Naive thymus-derived CD4-positive, alpha-beta T cell (primary cell): ENCODE measurements at places on chromosomes 7 and 10. TPM values are rescaled to one million over a fixed set of nuclear protein-coding genes. Genes with fewer than 3 reads are reported as not detected.

Gene TCAF2
- 10.7 TPM for polyA plus RNA-seq

Gene KCNIP2
- not detected for polyA plus RNA-seq

Gene PRR15
- polyA plus RNA-seq, result not detected

Gene SSBP1
- 299 TPM for polyA plus RNA-seq

Gene ASB15
- polyA plus RNA-seq, result 0.15 TPM

Gene HOXA6
- not detected for polyA plus RNA-seq

Gene ZNF365
- not detected for polyA plus RNA-seq

Gene ARL5B
- polyA plus RNA-seq, result 0.59 TPM

Gene CNNM1
- polyA plus RNA-seq, result 0.30 TPM

Gene SLC26A5
- not detected for polyA plus RNA-seq

Gene BEND7
- polyA plus RNA-seq, result not detected

Gene TFPI2
- not detected for polyA plus RNA-seq

Gene TMEM236
- polyA plus RNA-seq, result not detected

Gene FOXI2
- not detected for polyA plus RNA-seq

Gene SDK1
- 0.58 TPM for polyA plus RNA-seq

Gene HSPA12A
- polyA plus RNA-seq, result 0.06 TPM

Gene NKX1-2
- not detected for polyA plus RNA-seq

Gene CTTNBP2
- polyA plus RNA-seq, result not detected

Gene SRRT
- 64.4 TPM for polyA plus RNA-seq

Gene ADK
- 37.1 TPM for polyA plus RNA-seq
